NCI-H2081 treated with DMSO at 0.1 percent for 48 hours (cell line): ENCODE measurements at places on chromosomes 1 and 21.

- no peak for DNase-seq
These were observed 3.3 kb upstream of the CASZ1 start for GRCh38 chr1:10799726-10800125.

DNA sequence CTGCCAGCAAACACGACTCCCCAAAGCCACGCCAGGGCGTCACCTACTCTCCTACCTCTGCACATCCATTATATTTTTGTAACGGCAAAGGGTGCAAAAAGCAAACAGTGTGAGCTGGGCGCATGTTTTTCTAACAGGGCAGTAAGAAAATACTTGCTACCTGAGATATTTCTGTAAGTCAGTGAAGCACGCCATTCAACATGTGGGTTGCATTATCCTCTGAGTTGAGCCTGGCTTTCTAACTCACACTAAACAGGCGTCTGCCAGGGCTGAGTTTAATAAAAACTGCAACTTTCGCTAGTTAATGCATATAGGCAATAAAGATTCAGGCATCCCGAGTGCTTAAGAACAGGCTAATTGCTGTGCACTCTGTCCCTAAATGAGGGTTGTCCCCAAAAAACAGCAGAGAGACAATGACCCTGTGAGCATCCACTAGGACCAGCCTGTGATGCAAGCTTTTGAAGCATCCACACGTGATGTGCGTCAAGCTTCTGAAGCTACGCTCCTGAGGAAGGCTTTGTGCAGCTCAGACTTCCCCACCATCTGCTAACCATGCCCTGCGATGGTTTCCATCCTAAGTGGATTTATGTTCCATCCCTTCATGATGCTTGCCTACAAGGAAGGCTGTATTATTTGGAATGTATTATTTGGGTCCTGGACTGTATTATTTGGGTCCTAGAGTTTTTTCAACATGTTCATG lies 70.0 kb upstream of the SIM2 start:
- no peak for DNase-seq

DNA sequence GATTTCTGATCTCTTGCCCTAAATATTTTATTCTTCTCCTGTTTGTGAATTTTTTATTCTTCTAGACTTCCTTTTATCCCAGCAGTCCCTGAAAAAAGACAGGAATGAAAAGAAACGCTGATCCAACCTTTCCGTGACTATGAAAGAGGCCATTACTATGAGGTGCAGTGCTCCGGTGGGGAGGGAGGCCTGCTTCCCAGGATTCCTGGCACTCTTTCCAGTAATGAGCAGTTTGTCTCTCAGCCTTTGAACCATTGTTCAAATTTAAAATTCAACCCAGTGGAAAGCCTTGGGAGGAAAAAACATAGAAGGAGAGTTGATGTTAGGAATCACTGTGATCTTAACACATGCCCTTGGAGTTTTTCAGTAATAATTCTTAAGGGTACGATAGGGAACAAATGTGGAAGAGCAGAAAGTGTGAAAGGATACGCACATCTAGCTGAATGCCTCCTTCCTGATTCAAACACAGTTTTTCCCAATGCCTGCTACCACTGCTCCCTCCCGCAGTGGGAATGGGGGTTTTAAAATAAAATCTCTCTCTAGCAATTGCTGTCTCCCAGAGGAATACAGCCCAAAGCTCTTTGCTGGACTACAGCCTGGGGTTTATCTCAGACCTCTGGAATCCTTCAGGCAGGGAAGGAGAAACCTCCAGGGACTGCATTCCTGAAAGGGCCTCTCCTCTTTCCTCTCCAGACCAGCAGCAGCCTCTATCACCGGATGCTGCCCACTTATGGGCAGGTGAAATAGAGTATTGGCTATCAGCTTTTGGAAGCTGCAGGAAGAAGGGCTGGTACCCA lies 6.1 kb downstream of the IER5 start:
- no peak for DNase-seq

DNA sequence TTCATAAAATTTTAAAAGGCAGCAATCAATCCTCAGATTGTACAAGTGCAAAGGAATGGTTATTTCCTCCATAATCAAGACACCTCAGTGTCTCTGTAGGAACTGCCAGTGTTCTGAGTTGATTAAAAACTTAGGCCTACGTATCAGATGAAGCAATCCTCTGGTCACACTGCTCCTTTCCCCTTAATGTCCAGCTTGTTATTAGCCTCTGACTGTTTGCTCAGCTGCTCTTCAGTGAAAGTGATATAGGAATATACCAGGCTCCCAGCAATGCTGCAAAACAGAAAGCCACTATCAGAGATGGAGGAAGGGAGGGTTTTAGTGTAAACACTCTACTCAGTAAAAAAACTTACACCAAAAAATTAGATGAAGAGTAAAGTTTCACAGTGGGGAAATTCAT lies 49.8 kb downstream of the SLC35D1 start:
- no peak for DNase-seq

DNA sequence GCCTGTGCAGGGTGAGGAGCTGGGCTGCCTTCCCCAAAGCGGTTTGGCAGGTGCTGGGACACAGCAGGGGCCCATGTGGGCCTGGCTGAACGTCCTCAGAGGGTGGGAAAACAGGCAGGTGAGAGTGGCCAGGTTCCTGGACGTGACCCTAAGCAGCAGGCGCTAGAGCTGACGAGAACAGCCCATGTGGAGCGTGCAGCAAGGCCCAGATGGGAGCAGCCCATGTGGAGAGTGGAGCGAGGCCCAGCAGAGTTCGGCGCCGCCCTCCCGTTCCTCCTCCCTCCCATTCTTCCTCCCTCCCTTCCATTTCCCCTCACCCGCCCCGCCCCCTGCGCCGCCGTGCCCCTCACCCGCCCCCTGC lies 314.4 kb upstream of the VAMP3 start:
- no peak for DNase-seq

GRCh38 chr1:32405672-32406467 lies 11.6 kb upstream of the BSDC1 start:
- DNase-seq, result no peak

- DNase-seq, result peak; percentile 53
These were observed 3.6 kb upstream of the ZBTB7B start for GRCh38 chr1:154998818-154999570.

GRCh38 chr1:15272009-15272781 lies 25.2 kb downstream of the FHAD1 start:
- DNase-seq, result no peak

- DNase-seq, result peak; percentile 86
These were observed at the start of gene IFNAR1 for GRCh38 chr21:33324291-33325221. Gene IFNAR1, plus strand, starts transcription at chr21:33324970. Its CDS starts 86 bp downstream, at chr21:33325056.
